ENCODE measurements at places on chromosomes 4 and X.

DNA sequence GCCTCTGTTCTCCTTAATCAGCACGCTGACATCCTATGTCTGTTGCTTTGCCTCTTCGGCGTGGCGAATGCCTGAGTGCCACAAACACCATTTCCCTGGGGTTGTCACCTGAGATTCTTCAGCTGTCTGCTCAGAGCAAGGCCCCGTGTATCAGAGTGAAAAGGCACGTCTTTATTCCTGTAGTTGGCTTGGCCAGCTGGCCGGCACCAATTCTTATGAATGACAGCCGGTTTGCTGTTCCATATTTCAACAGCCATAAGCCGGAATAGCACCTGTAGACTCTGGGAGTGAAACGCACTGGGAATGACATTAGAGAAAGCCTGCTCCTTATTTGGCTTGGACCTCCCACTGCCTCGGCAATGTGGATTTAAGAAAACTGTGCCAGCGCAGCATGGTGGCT is 89.3 kb downstream of the MGST2 start:
- no peak for DNase-seq

DNA sequence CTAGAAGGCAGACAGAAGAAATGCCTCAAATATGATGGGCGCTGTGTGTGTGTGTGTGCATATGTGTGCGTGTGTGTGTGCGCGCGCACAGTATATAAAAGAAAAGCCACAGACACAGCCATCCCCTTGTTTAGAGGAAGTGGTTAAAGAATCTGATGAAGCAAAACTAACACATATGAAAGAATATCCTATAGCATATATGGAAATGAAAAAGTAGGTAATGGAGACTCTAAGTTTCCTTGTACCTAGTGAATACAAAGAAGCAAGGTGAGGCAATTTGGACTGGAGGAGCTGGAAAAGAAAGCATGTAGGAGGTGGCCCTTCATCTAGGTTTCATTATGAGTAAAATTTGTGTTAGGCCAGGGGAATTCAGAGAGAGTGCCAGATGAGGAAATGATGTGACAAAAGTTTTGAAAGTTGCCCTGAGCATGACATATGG is 58.6 kb upstream of the MCF2 start:
- DNase-seq = peak; percentile 12

DNA sequence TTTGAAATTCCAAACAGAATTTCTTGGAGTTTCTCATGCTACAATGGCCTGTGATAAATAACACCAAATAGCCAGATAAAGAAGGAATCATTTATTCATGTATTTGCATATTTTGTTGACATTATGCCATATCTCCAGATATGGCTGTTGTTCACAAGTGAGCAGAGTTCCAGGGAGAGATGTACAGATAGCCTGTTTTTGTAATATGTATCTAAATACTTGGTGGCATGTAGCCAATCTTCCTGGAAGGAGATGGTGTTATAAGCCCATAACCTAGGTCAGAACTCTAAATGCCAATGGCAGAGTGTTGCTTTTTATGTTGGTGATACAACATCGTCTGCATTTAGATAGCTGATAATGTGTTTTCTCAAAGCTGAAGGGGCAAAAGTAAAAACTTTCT is 292.2 kb downstream of the FBXO8 start:
- no peak for DNase-seq

GRCh38 chr4:125316791-125317524 is 2.2 kb downstream of the FAT4 start:
- no peak for DNase-seq

All from CD4-positive, alpha-beta T cell treated with Interleukin-6 at 100 ng/mL for 8 hours (primary cell).